OCI-M1 (cell line): ENCODE measurements at places on chromosomes 6 and 20.
A peak's percentile ranks its signal among the peaks of the same experiment; 100 is the strongest.

DNA sequence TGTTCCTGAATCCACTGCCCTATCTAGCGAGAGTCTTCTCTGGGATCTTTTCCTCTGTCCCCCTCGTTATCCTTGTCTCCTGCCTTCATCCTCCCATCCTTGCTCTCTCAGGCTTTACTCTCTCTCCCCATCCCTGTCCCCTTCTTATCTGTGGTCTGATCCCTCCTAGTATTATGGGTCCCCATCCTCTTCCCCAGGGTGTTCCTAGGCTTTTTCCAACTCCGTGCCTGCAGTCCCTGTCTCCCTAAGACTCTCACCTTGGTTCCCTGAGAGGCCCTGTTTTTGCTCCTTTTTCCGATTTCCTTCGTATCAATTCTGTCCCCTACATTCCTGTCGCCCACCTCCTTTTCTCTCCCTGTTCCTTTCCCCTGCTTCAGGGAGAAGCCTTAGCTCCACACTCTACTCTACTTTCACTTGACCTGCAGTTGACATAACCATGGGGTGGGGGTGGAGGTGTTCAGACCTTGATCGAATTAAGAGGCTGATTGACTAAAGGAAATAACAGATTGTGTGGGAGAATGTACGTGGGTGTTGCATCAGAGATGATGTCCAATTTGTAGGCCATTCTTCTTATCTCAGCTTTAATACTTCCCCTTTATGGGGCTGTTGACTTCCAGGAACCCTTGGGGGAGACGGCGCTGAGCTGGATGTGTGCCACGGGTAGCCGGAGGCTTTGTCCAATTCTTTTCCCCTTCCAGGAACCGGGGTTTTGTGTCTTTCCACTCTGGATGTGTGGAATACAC is 905 bp downstream of the PPARD start:
- DNase-seq, result peak; percentile 96

- DNase-seq, result no peak
Observed at GRCh38 chr20:16321291-16321690, 252.0 kb downstream of the KIF16B start.

DNA sequence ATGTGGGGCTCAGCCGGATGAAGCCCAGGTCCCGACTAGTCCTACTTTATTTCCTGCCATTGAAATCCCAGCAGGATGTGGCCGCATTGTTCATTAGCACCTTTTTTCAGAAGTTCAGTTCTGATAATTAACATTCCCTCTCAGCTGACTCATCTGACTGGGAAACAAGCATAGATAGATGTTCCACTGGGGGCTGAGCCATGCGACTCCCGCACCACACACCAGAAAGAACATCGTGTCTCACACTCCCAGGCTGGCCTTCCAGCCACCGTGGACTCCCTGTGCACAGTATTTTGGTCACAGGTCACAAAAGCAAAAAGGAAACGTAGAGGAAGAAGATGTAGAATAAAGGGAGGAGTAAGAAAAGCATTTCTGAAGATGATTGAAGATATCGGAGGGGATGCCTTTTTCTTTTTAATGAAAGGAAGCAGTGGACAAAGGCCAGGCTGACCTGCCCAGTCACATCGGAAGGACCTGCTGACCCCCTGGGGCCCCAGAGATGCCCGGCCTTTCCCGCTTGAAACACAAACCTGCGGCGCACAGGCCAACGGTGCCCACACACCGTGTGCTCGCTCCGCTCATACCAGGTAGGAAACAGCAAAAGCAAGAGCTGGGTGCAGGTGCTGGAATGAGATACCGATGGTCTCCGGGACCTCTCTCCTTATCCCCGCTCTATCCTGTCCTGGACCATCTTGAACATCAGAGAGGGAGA is 11.8 kb downstream of the RPS6KA2 start:
- no peak for DNase-seq

DNA sequence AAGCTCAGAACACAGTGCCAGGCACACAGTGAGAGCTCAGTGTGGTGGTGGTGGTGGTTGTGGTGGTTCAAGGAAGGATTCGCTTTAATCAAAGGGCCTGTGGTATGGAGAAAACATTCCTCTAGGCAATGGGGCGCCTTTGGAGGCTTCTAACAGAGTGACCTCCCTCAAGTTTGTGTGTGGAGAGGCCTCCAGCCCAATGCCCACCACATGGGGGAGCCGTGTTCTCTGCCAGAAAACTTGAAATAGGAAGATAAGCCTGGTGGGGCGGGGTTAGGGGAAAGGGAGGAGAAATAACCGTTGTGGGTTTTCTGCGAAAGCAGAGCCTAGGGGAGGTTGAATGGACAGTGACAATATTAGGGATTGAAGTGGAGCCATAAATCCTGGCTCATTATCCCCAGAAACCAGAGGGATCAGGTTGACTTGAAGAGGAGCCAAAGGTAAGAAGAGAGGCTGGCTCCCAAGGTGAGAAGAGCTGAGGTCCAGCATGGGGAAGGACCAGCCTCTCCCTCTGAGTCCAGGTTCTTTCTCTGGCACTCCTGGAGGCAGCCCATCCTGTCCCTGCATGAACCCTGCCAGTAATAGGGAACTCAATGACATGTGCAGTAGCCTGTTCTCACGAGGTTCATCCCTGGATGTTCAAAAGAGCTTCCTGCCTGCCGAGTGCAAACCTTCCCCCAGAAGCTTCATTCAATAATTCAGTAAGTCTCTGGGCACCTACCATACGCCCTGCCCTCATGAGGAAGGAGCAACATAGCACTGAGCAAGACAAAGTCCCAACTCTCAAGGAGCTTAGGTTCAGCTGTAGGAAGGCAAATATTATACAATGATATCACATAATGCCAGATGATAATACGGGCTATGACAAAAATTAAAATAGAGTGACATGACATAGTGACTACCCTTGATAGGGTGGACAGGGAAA is 51.4 kb downstream of the TGM2 start:
- peak; percentile 97 for DNase-seq

- no peak for DNase-seq
Observed at GRCh38 chr6:106579281-106579680, 50.0 kb downstream of the RTN4IP1 start.

GRCh38 chr6:34745277-34746103 is 11.8 kb upstream of the SNRPC start:
- DNase-seq, result peak; percentile 84

GRCh38 chr6:32609731-32610640 is 20.3 kb upstream of the HLA-DRB1 start:
- peak; percentile 99 for DNase-seq

DNA sequence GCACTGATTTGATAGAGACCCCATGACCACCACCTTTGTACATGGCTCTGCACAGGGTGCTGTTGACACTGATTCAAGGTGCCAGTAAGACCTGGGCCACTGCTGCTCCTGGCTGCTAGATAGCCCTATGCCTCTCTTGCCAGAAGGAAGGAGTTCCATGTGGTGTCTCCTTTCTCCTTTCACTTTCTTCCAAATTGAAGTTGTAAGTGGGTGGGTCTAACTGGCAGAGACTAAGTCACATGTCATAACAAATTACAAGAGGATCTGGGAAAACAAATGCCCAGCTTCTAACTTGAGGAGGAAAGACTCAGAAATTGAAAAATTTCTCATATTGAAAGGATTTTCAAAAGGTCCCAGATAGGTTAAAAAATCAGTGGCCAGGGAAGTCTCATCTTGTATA is 116.8 kb downstream of the TFAP2B start:
- peak; percentile 44 for DNase-seq

DNA sequence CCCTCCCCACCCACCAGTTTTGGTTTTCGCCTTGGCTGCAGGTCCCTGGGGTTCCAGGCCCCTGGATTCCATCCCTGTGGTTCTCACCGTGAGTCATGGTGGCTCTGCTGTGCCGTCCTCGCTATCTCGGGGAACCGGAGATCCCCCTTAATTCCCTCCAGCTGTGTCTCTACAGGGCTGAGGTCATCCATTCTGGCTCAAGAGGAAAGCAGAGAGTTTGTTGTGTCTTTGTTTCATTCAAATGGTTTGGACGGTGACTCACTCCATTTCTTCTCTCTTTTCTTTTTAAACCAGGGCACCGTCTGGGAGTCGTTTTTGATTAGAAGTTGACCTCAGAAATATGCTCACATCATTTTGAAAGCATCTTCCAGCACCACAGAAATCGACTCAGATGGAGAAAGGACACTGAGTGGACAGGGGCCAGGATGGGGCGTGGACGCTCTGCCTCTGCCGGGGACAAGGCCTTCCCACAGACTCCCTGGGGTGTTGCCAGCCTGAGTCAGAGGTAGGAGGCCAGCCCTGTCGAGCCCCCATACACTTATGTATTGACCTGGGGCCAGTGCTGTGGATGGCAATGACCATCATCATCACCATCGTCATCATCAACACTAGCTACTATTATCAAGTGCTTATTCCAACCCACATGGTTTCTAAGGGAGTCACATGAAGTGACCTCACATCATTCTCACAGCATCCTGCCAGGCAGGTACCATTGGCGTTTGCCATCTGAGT is 176.2 kb downstream of the NFATC2 start:
- DNase-seq, result no peak

GRCh38 chr6:34791164-34791700 is 651 bp upstream of the BLTP3A start:
- peak; percentile 90 for DNase-seq

DNA sequence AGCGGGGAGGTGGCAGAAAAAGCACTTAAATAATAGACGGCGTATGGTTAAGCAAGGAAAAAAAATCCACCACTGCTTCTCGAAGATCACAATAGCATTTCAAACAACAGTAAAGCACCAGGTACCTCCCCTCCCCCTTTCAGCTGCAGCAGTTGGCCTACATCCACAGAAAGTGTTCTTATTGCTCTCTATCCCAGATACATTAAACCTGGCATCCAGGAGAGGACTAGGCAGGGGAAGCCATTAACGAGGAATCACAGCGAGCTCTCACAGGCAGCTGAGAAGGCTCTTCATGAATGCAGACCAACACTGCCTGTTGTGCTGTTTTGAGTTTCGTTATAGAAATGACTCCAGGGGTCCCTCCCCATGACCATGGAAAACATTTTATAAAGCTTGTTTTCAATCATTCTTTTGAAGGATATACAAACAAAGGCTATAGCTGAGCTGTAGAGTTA is 11.8 kb downstream of the FYN start:
- no peak for DNase-seq

- no peak for DNase-seq
Observed at GRCh38 chr6:27136077-27136644, 111.3 kb upstream of the PRSS16 start.

DNA sequence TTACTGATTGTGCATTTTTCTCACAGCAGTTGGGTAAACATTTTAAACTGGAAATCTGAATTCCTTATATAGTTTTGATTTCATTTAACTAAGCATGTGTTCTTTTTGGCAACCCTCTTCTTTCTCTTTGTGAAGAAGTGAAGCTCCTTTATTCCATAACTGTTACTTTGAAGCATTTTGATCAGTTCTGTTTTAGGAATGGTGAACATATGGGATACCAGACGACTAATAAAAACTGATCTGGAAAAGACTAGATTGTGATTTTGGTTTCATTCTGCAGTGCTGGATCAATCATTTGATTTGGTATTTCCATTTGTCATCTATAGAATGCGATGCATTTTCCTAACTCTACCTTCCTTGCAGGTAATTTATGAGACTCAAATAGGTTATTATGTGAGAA is 9.8 kb downstream of the AFG1L start:
- no peak for DNase-seq

GRCh38 chr6:110326057-110326456 is 32.1 kb downstream of the METTL24 start:
- DNase-seq, result no peak

- no peak for DNase-seq
Observed at GRCh38 chr20:13424174-13424833, 203.2 kb downstream of the ISM1 start.

- DNase-seq, result peak; percentile 59
Observed at GRCh38 chr6:53795340-53795701, 516 bp downstream of the LRRC1 start.

GRCh38 chr6:82364087-82365015 is 734 bp downstream of the TPBG start:
- DNase-seq, result peak; percentile 61

- no peak for DNase-seq
Observed at GRCh38 chr6:3711776-3712175, 39.7 kb downstream of the PXDC1 start.

DNA sequence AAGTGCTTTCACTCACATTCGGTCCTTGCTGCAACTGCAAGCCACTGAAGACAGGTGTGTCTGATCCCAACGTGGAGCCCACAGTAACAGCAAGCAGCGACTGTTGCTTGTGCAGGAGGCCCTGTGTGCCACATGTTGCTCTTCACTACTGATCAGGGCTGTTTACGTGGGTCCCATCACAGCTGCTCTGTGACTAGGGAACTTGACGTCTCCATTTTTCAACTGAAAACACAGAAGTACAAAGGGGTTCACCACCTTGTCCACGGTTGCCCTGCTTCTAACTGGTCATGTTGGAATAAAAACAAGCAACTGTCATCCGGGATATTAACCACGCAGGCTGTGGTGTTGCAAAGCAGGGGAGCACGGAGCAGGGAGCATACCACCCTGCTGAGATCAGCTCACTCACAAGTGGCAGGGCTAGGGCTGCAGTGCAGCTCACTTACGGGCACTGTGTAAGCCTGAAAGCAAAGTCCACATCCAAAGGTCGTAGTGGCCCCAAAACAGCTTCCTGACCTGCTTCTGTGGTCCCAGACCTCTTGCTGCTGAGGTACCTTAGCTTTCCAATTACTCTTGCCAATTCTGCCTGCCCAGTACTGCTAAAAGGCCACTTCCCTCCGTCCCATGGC is 105.8 kb upstream of the DUSP22 start:
- DNase-seq, result no peak

- DNase-seq, result no peak
Observed at GRCh38 chr6:2589171-2589661, 161.5 kb downstream of the MYLK4 start.

GRCh38 chr6:153024709-153025017 is 22.2 kb upstream of the MTRF1L start:
- DNase-seq, result no peak

GRCh38 chr6:104941729-104942091 is 15.2 kb upstream of the LIN28B start:
- DNase-seq, result peak; percentile 70

- DNase-seq, result no peak
Observed at GRCh38 chr20:3622406-3622805, 40.8 kb downstream of the GFRA4 start.

- no peak for DNase-seq
Observed at GRCh38 chr20:62437496-62437895, 10.2 kb upstream of the RBBP8NL start.

DNA sequence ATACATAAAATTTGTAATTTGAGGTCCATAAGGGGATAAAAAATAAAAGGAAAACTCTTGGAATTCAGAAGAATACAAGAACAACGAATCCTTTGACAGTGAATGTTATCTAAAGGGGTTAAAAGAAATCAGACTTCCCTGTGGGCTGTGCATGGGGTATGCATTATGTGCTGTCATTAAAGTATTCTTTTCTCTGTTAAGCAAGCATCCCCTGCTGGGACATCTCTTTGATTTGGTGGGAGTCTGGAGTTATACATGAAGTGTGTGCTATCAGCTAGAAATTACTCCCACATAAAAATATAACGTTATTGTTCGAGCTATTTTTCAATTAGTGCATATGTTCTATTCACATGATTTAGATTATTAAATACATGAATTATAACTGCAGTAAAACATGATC is 195.2 kb downstream of the CENPW start:
- no peak for DNase-seq

- DNase-seq, result no peak
Observed at GRCh38 chr6:38179794-38180430, 360.4 kb downstream of the ZFAND3 start.

GRCh38 chr6:55574556-55574955 is 4.4 kb downstream of the HMGCLL1 start:
- DNase-seq, result no peak

- DNase-seq, result no peak
Observed at GRCh38 chr6:11023032-11023431, 21.1 kb downstream of the ELOVL2 start.
